ENCODE measurements at places on chromosomes 2 and 18.

DNA sequence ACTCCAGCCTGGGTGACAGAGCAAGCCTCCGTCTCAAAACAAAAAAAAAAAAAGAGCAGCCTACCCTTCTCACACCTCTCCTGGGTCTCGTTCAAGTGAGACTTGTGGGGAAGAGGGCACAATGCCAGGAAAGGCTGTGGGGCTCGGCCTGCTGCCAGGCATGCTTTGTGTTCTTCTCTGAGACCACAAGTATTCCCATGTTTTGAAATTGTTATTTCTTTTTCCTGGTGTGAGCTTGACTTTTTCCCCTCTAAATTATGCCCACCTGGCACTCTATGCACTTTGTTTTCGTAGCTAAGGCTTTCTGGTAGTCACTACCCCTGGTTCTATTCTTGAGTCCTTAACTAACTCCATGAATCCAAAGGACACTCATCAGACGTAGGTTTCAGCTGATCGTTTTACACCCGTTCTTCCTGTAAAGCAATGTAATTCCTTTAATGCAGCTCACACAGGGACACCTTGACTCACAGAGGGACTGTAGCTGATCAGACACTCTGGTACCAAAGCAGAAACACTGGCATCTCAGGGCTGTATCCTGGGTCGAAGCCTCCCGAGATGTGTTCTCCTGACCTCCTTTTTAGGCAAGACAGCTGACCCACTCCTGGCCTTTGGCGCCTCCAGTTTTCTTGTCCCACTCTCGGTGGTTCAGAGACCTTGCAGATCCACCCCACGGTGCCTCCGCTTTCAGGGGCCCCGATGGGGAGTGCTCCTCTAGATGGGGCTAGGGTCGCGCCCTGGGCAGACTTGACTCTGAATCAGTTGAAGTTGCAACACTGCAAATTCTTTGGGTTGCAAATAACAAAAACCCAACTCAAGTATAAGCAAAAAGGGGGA lies 193.3 kb upstream of the AGAP1 start:
- DNase-seq: no peak

- DNase-seq: no peak
Measured at GRCh38 chr2:99959261-99960014, 183.0 kb downstream of the AFF3 start.

- no peak for DNase-seq
Measured at GRCh38 chr2:100820273-100820522, 259 bp downstream of the NPAS2 start.

GRCh38 chr18:43571078-43571689 lies 293.9 kb upstream of the SYT4 start:
- no peak for DNase-seq

- no peak for DNase-seq
Measured at GRCh38 chr2:25073914-25074313, 32.0 kb downstream of the EFR3B start.

DNA sequence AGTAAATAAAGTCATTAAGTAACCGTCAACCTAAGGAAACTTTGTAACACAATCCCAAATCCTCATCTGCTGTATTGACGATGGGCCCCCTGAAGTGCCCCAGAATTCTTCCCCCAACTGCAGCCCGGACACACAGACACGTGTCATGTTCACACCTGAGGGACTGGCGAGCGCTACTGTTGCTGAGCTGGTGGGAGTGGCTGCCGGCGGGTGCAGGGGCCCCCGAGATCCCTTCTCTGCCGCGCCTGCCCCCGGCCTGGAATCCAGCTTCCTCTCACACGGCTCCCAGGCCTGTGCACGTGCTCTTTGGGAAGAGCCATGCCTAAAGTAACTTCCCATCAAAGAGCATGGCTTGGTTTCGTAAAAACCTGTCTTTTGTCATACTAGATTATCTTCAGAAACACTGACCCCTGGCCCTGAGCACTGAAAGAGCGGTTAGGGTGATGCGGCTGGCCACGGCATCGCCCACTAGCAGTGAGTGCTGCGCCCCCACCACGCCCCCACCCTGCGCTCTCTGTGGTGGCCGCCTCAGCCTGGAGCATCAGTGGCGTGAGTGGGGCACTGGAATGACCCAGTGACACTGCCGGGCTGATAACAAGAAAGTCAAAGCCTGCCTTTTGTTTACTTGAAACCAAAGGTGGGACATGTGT lies 56.0 kb downstream of the ADI1 start:
- no peak for DNase-seq

- DNase-seq: no peak
Measured at GRCh38 chr18:3052411-3052758, 39.4 kb upstream of the LPIN2 start.

DNA sequence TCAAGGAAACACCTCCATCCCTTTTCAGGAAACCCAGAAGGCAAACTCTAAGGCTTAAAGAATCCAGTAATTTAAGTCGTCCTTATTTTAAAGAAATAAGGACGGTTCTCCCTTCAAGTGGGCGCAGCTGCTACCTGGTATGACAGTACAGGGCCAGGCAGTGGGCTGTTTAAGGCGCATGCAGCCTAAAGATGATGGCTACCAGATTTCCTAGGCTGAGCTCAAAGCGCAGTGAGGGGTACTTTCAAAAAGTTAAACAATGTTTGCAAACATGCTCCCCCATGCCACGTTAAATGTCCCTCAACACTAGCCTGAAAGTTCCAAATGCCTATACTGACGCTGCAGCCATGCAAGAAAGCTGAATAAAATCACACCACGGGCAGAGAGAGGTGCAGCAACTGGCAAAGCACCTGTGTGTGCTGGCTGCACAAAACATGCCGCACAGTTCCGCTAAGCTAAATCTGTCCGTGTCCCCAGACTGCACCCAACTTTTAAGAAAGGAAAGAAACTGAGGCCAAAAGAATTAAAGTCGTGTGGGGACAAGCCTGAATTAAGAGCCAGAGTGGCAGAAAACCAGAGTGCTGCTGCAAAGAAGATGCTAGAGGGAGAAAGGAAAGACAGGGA lies 583 bp downstream of the HIBCH start:
- DNase-seq: no peak

DNA sequence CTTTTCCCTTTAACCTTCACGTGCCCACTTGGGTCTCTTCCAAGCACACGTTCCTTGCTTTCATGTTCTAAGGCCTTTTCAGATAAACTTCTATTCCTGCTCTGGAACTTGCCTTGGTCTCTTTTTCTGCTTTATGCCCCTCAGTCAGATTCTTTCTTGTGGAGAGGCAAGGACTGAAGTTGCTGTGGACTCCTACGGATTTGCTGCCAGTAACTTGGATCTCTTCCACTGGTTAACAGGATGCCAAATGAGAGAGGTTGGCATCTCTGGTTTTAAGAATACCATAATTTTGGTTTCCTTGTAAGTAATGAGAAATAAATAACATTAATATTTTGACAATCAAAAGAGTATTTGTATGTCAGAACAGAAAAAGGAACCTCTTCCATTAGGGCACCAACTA lies 33.0 kb downstream of the COMMD1 start:
- DNase-seq: no peak

GRCh38 chr2:241865957-241866789 lies 3.4 kb upstream of the RTP5 start:
- DNase-seq: no peak
